ENCODE measurements at places on chromosomes 6 and 20.

- peak; percentile 7 for DNase-seq
Observed at GRCh38 chr6:85669735-85670194, 27.1 kb upstream of the SYNCRIP start.

GRCh38 chr6:116513224-116513875 lies 1.9 kb downstream of the CALHM5 start:
- DNase-seq = no peak

DNA sequence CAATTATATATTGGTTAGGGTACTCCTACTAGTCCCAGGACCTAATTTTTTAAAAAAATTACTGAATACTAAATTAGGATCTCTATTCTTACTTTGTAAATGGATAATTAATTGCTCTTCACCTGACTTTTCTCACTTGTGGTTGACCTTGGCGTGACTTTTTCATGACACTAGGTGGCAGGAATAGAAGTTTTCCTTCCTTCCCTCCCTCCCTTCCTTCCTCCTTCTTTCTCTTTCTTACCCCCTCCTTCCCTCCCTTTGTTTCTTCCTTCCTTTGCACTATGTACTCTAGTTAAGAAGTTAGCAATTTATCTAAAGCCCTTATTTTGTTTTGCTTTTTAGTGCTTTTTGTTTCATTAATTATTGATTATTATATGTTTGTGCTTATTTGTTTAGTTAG lies 20.4 kb upstream of the HBS1L start:
- no peak for DNase-seq

DNA sequence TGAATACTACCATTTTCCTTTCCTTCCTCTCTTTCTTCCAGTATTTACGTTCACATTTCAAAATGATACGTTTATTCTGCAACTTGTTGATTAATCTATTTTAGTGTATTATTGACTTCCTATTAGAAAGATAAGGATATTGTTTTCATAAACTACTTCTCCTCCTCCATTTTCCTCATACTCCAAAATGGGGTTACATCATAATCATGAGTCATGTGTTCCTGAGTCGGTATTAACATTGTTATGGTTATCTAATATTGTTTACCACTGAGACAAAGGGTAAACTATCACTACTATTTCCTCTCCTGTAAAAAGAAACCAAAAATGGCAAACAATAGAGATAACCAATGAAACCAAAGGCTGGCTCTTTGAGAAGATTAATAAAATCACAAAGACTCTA lies 126.5 kb upstream of the CDYL start:
- no peak for DNase-seq

DNA sequence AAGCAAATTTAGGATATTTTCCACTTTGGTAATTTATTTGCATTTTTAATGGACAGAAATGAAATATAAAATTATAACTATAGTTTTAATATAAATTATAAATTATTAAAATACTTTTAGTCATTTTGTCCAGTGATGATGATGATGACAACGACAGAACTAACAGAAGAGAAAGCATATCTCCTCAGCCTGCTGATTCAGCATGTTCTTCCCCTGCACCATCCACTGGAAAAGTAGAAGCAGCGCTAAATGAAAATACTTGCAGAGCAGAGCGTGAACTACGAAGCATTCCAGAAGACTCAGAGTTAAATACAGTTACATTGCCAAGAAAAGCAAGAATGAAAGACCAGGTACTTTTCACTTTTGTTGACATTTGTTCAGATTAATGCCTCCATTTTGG lies 64.9 kb downstream of the SENP6 start:
- DNase-seq = no peak

- no peak for DNase-seq
Observed at GRCh38 chr6:128507337-128508310, 12.8 kb downstream of the PTPRK start.

- no peak for DNase-seq
Observed at GRCh38 chr20:62466072-62466760, 9.6 kb downstream of the GATA5 start.

DNA sequence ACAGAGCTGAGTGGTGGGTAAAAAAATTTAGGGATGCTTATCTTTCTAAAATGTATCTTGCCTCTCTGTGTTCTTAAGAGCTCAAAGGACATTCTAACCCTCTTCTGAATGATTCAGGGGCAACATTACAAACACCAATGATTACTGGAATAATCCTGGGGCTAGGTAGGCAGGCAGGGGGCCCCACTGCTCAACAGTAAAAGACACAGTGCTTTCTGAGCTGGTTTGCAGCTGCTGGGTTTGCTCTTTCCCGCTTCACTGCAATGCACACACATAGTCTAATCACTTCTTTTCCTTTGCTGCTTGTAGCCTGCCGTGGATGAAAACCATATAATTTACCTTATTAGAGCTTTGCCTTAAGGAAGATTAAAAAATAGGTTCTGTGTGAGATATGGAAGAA lies 23.9 kb downstream of the CLDN20 start:
- DNase-seq = no peak

- DNase-seq = no peak
Observed at GRCh38 chr6:4157506-4157905, 22.1 kb upstream of the ECI2 start.

DNA sequence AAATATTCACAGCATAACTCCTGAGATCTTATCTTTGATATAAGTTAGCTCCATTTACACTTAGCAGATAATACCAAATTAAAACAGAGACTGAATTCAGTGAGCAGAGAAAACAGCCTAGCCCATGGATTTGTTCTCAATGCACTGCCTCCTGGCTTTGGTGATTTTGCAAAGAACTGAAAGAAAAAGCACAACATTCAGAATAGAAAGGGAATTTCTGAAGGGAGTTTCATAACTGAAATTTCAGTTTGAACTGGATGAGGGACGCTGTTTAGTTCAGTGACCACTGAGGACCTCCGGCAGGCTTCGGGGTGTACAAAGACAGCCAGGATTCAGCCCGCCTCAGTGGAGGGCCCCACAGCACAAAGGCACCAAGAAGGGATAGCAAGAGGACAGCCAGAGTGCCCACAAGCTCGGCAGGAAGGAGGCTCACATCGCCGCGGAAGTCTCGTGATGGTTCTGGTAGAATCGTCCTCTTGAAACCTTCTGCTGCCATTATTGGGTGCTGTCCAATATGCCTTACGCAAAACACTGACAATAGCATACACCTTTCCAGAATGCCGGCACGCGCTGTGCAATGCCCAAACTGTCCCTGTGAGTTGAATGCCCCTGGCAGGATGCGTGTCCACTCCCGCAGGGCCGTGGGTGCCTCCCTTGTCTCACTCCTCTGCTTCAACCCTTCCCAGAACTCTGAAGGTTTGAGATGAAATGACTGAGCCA lies 9.7 kb upstream of the IRF4 start:
- no peak for DNase-seq

DNA sequence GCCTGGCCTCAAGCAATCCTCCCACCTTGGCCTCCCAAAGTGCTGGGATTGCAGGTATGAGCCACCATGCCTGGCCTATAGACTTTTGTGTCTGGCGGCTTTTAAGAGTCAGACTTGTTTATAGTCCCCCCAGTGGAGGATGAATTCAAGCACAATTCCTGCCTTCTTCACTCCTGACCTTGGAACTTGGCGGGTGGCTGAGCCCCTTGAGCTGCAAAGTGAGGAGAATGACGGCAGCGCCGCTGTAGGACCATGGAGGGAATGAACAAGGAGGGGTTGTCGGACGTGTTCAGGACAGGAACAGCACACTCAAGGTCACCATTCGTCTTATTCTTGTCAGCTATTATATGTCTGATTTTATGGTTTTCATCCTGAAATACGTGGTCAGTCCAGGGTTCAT lies 265.4 kb downstream of the CDH4 start:
- DNase-seq = no peak

DNA sequence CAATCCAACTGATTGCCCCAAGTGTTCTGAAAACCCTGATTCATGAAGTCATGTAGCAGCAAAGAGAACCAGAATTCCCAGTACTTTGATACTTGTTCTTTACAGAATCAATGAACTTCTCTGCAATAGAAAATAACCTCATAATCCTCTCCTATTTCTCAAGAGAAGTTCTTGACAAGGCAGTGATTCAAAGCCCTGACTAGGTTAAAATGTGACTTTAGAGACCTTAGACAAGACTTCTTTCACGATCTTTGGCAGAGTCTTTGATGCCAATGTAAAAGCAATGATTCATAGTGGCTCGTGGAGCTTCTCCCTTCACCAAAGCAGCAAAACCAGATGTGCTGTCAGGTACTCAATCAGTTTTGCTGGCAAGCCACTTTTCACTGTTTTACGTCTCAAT lies 95.2 kb downstream of the CDK19 start:
- DNase-seq = no peak

DNA sequence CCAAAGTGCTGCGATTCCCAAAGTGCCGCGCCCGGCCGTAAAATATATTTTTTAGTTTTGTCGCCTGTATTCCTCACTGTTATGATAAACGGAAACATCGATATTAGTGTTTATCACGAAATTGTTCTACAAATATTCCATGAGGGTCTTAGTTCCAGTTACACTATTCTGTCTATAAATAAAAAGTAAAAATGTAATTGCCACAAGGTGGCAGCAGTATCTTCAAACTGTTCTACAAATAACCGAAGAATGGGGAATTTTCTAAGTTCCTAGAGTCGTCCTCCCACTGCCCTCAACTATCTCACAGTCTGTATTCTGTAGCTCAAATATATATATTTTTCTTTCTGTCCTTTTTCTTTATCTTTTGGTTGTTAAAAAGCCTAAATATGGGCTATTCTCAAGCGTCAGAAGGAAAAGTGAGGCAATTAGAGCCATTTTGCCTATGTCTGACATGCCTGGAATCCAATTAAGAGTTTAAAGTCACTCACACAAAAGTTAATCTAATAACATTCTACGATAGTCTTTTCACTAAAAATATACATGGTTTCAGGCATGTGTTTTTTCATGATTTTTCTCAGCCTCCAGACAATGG lies 14.2 kb upstream of the FAM162B start:
- DNase-seq = no peak

- DNase-seq = no peak
Observed at GRCh38 chr20:1119524-1119923, 1.1 kb downstream of the PSMF1 start.
